Stimulated activated CD8-positive, alpha-beta memory T cell treated with anti-CD3 and anti-CD28 coated beads, Interleukin-7, amount 100 ng/mL, for 1 hour (primary cell): ENCODE measurements at places on chromosomes 5 and 9.

DNA sequence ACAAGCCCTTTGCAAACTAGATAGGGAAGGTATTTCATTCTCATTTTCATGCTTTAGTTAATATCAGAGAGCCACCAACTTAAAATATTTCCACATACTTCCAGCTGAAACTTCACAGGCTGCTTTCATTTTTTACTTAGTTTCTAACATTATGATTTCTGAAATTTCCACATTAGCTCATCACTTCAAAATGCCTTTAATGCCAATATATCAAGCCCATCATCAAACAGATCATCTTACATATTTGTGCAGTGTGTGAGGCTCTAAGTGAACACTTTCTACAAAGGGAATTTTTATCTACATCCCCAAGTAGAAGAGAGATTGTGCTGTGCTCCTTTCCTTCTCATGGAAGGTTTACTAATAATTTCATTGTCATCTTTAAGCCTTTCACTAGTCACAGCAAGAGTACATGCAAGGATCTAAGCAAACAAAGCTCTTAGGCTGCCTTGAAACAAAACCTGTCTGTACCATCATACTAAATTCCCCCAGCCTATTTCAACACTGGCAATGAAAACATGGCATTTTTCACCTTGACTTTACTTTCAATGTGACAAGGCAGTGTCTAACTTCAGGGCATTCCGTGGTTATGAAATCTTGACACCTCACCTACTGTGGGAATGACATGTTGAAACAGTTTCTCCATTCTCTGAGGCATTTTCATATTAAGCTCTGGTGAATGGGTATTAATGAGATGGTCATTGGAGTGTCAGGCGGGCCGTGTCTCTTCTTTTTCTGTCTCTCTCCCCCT lies 45.4 kb downstream of the PPP2R2B start:
- no peak for DNase-seq

GRCh38 chr9:32251539-32251938 lies 132.9 kb upstream of the ACO1 start:
- no peak for DNase-seq

DNA sequence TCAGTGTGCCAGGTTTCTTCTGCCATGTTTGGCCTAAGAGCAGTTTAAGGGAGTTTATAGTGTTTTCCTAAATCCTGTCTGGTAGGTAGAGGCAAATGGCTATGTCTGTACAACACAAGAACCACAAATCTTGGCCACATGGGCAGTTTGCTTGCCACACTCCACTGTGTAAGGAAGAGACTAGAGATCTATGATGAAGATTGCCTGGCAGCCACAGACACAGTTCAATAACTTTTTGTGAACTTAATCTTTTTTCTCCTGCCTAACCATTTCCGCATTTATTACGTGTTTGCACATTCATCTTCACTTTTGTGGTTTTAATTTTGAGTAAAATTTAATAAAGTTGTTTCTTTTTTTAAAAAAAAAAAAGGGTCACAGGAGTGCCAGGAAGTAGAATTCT lies 5.8 kb downstream of the MFAP3 start:
- DNase-seq: no peak

- DNase-seq: peak; percentile 27
Measured at GRCh38 chr5:133868946-133869518, 99.4 kb downstream of the C5orf15 start.

GRCh38 chr9:93235300-93235960 lies 51.5 kb downstream of the WNK2 start:
- DNase-seq: no peak

DNA sequence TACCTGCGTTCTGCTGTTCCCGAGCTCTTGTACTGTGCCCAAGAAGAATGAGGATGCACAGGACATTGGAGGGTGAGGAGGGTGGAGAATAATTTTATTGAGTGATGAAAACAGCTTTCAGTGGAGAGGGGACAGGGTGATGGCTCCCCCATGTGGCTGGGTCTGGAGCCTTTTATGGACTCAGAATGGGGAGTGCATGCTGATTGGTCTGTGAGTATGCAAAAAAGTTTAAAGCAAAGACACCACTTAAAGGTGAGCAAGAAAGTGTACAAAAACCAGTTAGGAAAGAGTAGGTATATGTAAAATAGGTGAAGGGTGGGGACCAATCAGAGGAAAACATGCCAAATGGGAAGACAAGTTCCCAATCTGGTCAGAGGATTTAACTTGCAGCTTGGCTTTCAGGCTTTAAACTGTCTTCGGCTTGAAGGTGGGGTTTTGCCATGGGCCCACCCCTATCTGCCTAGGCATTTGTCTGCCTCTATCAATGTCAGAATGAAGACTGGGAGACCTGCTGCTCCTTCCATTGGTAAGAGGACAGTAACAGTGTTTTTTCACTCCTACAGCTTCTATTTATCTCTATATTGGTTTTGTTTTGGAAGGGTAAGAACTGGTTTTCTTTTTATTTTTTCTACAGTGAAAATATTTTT lies 118.0 kb upstream of the RAI14 start:
- DNase-seq: no peak

- no peak for DNase-seq
Measured at GRCh38 chr9:99633265-99633664, 188.4 kb upstream of the NR4A3 start.

DNA sequence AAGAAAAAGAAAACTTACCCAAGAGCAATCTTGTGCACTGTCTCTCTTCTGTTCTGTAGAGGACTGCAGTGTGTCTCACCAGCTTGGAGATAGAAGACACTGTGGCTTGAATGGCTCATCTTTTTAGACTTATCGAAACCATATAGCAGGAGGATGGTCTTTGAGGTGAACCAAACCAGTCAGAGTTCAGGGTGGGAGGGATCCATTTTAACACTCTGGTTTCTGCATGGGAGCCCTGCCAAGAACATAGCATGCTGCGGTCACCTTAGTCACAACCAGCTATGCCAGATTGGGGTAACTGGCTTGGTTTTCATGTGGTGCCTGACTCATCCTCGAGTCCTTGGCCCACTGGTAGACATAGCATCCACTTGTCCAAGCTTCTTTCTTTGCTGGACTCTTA lies 135.1 kb downstream of the PAPPA start:
- DNase-seq: no peak

- no peak for DNase-seq
Measured at GRCh38 chr5:155049569-155050383, 36.2 kb downstream of the KIF4B start.

DNA sequence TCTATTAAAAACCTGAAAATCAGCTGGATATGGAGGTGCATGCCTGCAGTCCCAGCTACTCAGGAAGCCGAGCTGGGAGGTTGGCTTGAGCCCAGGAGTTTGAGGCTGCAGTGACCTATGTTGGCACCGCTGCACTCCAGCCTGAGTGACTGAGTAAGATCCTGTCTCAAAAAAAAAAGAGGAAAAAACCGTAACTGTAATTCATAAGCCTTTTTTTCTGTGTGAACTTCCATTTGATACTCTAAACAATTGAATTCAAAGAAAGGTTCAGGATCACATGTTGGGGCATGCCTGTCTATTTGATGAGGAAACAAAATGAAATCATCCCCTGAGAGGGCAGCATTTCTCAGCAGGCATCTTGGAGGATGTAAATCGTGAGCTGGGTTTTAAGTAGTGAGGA lies 38.8 kb downstream of the ITGA2 start:
- no peak for DNase-seq

DNA sequence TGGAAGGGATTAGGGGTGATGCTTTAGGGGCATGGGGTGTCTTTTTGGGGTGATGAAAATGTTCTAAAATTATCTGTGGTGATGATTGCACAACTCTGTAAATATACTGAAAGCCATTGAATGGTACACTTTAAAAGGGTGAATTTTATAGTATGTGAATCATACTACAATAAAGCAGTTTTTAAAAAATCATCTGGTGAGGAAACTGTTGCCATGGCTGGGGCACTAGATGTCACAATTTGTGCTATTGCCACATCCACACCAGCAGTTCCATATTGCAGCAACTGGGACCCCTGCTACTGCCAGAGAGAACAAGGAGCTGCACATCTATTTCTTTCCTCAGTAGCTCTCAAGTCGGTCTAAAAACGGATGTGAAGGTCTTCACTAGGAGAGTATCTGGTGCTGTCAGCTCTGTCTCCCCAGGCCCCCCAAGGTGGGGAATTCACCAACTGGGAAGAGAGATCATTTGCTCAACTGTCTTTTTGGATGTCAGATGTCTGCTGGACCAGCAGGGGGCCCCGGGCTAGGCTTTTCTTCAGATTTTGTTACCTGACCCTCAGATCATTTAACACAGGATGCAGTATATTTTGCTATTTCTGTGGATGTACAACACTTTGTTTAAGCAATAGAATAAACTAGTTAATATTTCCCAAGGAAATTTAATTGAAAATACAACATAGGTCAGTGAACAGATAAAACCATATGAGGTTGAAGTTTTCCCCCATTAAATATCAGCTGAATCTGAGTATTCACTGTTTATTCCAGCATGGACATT lies 13.2 kb downstream of the CMYA5 start:
- DNase-seq: peak; percentile 7

- DNase-seq: no peak
Measured at GRCh38 chr5:24923400-24923799, 278.6 kb upstream of the CDH10 start.

DNA sequence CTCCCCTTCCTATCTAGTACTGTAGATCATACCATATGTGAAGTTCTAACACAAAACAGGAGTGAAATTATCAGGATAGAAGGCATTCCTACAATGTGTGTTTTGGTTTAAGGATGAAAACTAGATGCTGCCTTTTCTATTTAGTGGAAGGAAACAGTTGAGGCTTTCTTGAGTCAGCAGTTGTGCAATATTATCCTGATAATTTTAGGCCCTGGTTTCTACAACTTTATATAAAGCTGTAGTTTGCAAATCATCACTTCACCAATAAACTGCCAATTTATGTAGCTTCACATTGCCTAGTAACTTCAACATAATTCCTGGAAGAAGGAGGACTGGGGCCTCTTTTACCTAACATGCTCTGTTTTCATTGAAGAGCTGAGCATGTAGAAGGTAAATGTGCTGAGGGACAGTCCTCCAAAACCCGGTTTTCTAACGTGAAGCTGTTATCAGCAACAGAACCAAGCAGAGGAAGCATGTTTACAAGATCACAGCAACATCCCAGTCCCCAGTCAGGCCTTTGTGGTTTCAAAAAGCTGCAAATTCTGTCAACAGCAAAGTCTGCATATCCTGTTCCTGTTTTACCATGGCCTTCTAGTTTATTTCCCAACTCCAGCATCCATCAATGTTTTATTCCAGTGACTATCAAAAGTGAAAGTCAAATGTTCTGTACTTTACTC lies 513.4 kb upstream of the MEF2C start:
- no peak for DNase-seq

- DNase-seq: no peak
Measured at GRCh38 chr5:3595006-3595961, at the start of gene IRX1. Gene IRX1, plus strand, starts transcription at chr5:3595832. Its CDS starts 274 bp downstream, at chr5:3596106.

GRCh38 chr5:81530919-81531318 lies 137.0 kb upstream of the ACOT12 start:
- no peak for DNase-seq

DNA sequence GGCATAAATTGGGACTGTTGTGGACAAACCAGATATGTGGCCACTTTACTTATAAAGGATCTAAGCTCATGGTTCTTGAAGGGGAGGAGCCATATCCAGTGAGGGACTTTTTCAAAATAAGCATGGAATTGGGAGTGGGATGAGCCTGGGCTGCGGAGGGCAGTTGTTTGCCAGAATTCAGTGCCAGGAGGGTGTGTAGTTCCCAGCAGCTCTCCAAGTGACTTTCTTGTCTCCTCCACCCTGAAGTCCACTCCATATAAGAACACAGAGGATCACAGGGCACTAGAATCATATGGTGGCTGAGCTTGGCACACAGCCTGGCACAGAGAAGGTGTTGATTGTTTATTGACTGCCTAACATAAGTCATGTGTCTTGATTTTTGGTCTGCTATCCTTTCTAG lies 121.1 kb downstream of the CAVIN4 start:
- no peak for DNase-seq

DNA sequence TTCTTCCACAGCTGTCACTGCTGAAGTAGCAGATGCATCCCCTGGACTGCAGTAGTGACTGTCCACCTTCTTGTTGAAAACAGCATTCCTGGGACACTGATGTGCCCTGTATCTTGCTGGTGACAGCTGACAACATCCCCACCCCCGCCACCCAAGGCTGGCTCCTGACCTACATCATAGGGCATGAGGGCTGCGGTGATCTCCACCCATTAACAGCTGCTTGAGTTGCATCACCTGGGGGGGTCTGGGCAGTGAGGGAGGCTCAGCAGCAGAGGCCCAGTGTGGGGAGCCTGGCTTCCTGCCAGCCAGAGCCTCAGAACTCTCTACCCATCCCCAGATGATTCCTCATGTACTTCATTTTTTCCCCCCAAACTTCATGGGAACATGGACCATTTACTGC lies 4.1 kb downstream of the PRUNE2 start:
- DNase-seq: no peak

DNA sequence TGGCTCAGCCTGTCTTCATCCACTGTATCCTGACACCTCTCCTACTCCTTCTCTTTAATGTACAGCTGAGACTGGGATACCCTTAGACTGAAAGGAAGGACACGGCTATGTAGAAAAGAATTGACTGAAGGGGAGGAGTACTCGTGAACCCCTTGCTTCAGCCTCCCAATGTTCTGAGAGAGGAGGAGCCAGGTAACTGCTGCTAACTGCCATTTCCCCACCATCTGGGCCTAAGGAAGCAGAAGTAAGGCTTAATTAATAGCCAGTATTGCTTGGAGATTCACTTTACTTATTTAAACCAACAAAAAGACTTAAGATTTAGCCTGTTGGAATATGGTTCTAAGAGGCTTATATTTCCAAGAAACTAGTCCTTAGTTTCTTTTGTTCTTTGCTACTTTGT lies 18.8 kb upstream of the RGS3 start:
- DNase-seq: no peak

DNA sequence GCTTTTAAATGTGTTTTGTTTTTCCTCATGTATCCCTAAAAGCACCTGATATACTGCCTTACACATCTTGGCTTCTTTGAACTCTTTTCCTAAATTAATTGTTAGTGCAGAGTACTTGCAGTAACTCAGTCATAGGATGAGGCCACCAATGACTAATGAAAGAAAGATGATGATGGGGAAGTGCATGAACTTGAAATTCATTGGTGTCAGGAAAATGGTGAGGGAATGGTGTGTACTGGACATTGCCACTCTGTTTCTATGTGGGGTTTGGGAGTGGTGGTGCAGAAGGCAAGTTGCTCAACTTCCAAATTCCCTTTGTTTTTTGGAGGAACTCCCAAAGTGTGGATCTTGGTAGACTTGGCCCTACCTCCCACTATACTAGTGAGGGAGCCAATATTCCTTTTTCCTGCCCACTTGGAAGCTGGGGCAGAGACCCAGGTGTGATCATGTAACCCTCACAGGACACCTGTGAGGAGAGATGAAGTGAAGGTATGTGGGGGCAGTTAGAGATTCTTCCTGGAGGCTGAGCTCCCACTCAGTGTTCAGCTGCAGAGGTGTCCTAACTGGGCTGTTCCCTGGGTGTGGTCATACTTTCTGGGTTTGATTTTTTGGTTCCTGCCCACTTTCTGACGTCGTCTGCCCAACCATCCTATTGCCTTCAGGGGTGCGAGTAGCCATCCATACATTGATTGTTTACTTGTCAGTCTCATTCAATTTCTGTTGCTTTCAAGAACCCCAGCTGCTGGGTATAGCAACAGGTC lies 298.5 kb downstream of the MAST4 start:
- DNase-seq: no peak

- DNase-seq: no peak
Measured at GRCh38 chr5:154058055-154059038, 19.6 kb downstream of the MFAP3 start.

GRCh38 chr5:55437859-55438206 lies 96.9 kb downstream of the PLPP1 start:
- no peak for DNase-seq

GRCh38 chr5:53350991-53351770 lies 129.2 kb upstream of the FST start:
- no peak for DNase-seq

- no peak for DNase-seq
Measured at GRCh38 chr5:141514330-141515133, 25.7 kb downstream of the PCDHGC5 start.
